ENCODE measurements at places on chromosomes 1 and 21. TPM values are rescaled to one million over a fixed set of nuclear protein-coding genes. Genes with fewer than 3 reads are reported as not detected.

DNA sequence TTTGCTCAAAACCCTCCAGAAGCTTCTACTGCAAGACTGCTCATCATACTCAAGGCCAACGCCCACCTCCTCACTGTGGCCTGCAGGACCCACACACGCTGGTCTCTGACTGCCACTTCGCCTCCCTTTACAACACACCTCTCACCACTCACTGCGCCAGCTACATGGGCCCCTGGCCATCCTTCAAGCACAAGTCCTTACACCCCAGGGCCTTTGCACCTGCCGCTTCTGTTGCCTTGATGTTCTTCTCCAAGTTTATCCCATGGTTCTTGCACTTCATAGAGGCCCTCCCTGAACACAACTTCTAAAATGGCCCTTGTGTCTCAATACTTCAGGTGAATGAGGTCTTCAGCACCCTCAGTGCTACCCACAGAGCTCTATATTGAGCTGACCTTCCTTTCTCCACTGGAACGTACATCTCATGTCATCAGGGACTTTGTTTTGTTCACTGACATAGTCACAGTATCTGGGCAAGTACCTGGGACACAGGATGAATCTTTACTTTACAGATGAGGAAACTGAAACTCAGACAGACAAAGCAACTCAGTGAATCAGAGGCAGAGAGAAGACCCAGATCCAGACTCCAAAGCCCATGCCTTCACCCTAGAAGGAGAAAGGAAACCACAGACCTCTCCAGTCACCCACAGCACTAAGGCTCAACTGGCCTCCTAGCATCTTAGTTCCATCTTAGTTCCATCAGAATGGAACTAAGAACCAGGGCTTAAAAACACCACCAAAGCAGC is 34.7 kb upstream of the CLSTN1 start:
- peaks cover 13% of the 10 kb centered on the region for H3K4me1 ChIP-seq
- H3K27me3 ChIP-seq: no peaks in the 10 kb centered on the region
- DNase-seq: no peak
- peaks cover 11% of the 10 kb centered on the region for H3K36me3 ChIP-seq

DNA sequence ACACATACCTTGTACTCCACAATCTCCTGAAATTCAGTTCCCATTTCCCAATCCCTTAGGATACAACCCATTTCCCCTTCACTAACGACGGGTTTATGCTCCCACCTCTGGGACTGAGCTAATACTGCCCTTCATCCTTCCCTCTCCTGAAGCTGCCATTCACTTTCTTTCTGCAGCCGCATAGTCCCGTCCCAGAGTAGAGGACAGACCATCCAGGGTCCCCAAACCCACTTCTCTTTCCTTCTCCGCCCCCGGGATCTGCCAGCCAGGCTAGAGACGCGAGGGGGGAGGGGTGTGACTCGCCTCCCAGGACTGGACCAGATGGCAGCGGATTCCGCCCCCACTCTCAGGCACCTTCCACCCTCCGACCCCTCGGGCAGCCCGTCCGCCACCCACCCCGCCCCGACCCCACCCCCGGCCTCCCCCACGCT is 679 bp downstream of the ABL2 start:
- H3K27me3 ChIP-seq: no peaks in the 10 kb centered on the region
- peaks cover 24% of the 10 kb centered on the region for H3K4me1 ChIP-seq
- H3K4me3 ChIP-seq: peak overlapping the region; percentile 86
- DNase-seq: peak; percentile 33
- peaks cover 8% of the 10 kb centered on the region for H3K36me3 ChIP-seq

DNA sequence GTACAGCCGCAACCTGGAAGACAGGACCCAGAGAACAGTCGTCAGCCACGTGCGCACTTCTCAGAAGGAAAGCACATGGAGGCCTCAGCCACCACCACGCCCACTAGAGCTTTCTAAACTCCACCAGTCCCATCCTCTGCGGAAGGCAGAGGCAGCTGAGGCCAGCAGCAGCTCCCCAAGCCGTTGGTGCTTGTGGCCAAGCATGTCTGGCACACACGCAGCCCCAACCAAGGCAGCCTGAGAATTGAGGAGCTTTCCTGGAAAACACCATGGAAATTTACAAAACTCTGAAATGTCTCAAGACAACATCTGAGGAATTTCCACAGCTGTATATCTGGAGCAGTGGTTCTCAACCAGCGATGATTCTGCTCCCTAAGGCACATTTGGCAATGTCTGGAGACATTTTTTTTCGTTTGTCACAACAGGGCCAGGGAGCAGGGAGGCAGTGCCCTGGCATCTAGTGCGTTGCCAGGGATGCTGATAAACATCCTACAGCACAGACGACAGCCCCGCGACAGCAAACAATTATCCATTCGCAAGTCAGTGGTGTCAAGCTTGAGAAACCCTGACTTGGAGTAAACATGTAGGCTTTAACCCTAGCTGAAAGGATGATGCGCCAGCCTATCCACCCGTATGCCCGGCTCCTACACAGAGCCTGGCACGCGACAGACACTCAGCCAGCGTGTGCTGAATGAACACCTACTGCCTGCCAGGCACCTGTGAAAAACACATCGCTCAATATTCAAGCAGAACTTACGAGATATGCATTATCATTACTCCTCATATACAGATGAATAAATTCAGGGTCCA is 24.7 kb downstream of the NPHP4 start:
- DNase-seq: no peak
- H3K36me3 ChIP-seq: no peaks in the 10 kb centered on the region
- H3K27me3 ChIP-seq: no peaks in the 10 kb centered on the region
- H3K4me3 ChIP-seq: no peak overlapping the region
- H3K27ac ChIP-seq: no peak overlapping the region

DNA sequence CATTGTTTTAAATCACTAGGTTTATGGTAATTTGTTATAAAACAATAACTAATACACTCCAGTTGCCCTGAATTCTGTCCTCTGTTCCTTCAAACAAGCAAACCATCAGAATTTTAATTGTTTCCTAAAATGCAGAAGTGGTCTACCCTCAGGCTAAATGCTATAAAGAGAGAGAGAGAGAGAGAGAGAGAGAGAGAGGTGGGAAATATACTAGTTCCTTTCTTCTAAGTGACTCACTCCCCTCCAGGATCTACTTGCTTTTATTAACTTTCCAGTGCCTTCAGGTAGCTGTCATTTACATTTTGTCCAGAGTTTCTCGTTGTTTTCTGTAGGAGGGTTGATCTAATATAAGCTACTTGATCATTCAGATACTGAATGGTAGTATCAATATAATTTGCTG is 26.4 kb downstream of the LRRC53 start:
- H3K27ac ChIP-seq: no peak overlapping the region
- no peak overlapping the region for H3K4me3 ChIP-seq

GRCh38 chr1:230200276-230200675 is 133.2 kb downstream of the GALNT2 start:
- DNase-seq: no peak
- H3K27ac ChIP-seq: no peak overlapping the region
- peaks cover 6% of the 10 kb centered on the region for H3K4me1 ChIP-seq
- no peak overlapping the region for H3K4me3 ChIP-seq
- H3K27me3 ChIP-seq: no peaks in the 10 kb centered on the region

GRCh38 chr1:110780600-110781484 is 92.1 kb upstream of the CD53 start:
- DNase-seq: peak; percentile 84
- H3K27me3 ChIP-seq: peaks cover 6% of the 10 kb centered on the region
- H3K4me1 ChIP-seq: peaks cover 39% of the 10 kb centered on the region

DNA sequence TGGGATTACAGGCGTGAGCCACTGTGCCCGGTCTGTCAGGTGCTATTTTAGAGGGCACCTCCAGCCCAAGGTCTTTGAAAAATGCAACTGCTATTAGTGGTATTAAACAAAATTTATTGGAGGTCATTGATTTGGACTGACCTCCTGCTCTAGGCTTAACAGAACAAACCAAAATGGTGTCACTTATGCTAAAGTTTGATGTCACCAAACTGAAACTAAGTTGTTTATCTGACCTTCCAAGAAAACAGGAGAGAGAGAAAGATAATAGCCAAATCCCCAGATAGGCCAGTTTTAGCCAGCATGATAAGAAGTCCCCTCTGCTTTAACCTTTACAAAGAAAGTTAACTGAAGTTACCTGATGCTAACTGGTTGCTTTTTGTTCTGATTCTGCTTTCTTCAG is 8.1 kb upstream of the INAVA start:
- H3K4me1 ChIP-seq: peaks cover 45% of the 10 kb centered on the region
- H3K36me3 ChIP-seq: no peaks in the 10 kb centered on the region
- no peak for DNase-seq
- H3K27me3 ChIP-seq: peaks cover 43% of the 10 kb centered on the region
- H3K27ac ChIP-seq: no peak overlapping the region

DNA sequence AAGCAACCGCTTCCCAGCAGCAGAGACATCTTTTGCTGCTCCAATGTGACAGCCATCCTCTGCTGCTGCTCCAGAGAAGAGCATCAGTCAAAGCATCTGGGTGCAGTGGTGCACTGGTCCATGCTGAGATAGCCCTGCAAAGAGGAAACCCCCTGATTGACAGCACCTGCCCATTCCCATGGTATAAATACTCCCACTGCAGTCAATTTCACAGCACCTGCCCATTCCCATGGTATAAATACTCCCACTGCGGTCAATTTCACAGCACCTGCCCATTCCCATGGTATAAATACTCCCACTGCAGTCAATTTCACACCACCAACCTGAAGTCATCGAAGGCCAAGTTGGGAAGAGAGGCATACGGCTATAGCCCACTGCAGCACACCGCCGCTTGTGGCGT is 25.5 kb downstream of the FBXO2 start:
- no peaks in the 10 kb centered on the region for H3K36me3 ChIP-seq
- no peak overlapping the region for H3K4me3 ChIP-seq
- H3K27me3 ChIP-seq: peaks cover 5% of the 10 kb centered on the region
- no peak for DNase-seq
- H3K27ac ChIP-seq: no peak overlapping the region
- H3K4me1 ChIP-seq: no peaks in the 10 kb centered on the region

GRCh38 chr1:220775240-220775853 is 11.4 kb upstream of the MTARC1 start:
- H3K27me3 ChIP-seq: peaks cover 5% of the 10 kb centered on the region
- no peak overlapping the region for H3K27ac ChIP-seq
- H3K36me3 ChIP-seq: no peaks in the 10 kb centered on the region
- H3K4me3 ChIP-seq: no peak overlapping the region
- peak; percentile 37 for DNase-seq

The C1orf116 gene
- total RNA-seq: not detected

The CD101 gene
- 3.4 TPM for total RNA-seq

The ESRRG gene
- not detected for total RNA-seq

Data from activated CD4-positive, alpha-beta T cell treated with anti-CD3 and anti-CD28 coated beads, Interleukin-2, amount 10 ng/mL, durations not matched to agents 7 days and 5 days (primary cell).